Fibroblast of upper back skin (primary cell): ENCODE measurements at places on chromosomes 2 and 18.

- no peak for DNase-seq
These were observed 105.8 kb upstream of the CTAGE1 start for GRCh38 chr18:22523481-22523880.

GRCh38 chr2:241324775-241325174 lies 9.1 kb downstream of the SEPTIN2 start:
- no peak for DNase-seq

DNA sequence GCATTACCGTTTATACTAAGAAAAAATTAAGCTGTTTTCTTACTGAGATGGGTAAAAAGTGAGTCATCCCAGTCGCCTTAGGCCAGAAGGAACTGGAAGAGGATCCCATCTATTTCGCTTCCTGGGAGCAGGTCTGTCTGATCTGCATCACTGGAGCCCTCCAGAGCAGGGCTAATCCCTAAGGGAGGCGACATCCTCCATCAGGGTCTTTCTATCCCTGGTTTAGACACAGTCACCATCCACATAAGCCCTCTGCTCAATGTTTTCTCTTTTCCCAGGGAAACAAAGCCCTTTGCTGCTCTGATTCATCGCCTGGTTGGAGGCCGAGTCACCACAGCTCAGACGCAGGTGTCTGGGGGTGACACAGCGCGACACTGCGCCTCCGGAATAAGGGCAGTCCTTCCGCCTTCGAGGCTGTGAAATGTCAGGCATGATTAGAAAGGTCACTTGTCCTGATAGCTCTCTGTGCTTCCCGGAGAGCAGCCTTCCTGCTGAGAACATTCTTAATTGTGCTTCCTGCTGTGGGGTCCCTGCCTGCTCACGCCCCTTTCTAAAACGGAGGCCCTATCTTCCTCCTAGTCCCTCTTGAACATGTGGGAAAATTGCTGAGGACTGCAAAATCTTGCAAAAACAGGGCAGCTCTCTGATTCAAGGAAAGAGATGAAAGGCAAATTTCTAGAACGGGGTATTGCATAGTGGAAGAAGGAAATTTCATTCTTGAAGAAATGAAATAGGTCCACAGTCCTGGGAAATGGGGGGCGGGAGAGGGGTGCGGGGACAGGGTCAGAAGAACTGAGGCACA lies 56.3 kb downstream of the MARCHF4 start:
- DNase-seq = peak; percentile 51

DNA sequence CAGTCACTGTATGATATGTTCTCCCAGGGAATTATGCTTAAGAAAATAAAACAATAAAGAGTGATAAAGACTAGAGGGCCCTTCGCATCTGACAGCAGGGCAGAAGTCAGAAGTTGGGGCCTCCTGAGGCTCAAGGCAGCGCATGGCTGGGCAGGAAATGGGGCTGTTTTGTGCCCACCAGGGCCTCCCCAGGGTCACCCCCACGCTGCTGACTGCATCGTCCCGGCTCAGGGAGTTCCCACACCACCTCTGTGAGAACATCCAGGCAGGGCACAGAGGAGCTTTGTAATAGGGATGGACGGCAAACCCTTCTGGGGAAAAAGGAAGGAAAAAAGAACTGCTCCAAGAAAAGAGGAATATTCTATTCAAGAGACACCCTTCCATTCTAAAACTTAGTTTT lies 41.2 kb downstream of the PAX3 start:
- DNase-seq = no peak

- no peak for DNase-seq
These were observed 57.1 kb upstream of the CD28 start for GRCh38 chr2:203649176-203649814.

- no peak for DNase-seq
These were observed 98.1 kb downstream of the NFATC1 start for GRCh38 chr18:79493801-79494211.

- no peak for DNase-seq
These were observed 105.1 kb upstream of the PXDN start for GRCh38 chr2:1849450-1849849.

DNA sequence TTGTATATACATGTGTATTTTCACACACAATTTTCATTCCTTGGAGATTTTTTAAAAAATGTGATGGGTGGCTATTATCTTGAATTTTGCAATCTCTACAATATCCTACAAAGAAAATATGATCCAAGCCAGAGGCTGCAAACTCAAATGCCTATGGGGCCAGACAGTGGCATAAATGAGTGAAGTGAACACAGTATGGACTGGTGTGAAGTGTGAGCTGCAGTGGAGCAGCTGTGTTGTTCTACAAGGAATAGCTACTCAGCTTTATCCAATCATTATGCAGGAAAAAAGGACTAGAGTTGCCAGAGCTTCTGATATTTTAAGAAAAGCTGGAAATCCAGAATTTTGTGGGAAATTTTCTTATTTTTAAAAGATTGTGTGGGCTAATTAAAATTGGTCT lies 62.1 kb downstream of the ARHGEF33 start:
- DNase-seq = no peak

DNA sequence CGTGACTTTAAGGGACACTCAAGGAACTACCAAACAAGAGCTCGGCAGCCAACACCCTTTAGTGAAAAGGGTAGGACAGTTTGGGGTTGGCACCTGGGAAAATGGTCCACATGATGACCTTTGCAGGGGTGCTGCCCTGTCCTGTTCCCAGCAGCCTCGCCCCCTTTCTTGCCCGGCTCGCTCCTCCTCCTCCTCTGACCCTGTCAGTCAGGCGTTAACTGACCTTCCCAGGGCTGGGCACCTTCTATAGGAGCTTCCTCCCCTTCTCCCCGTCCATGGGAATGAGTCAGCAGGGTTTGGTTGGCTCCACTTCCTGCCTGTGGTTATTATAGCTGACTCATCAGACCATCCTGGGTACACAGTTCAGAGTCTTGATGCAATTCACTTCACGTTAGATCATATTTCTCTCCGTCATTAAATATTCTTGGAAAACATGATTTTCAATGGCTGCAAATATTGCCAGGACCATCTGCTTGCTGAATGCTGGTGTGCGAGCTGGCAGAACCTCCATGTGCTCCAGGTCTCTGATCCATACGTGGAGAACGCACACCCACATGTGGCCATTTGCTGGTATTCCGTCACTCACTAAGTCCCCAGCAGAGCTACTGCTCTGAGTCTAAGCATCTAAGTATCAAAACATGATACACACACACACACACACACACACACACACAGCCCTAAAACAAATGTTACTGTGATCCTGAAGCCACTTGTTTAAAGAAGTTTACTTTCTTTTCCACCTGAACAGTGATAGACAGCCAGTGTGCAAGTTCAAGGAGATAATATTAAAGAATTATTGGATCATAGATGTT lies 185.0 kb downstream of the ANAPC1 start:
- peak; percentile 99 for DNase-seq

GRCh38 chr2:116061023-116061422 lies 1618.6 kb downstream of the DPP10 start:
- no peak for DNase-seq

- no peak for DNase-seq
These were observed 8.6 kb downstream of the ANKRD62 start for GRCh38 chr18:12102136-12102842.

- DNase-seq = no peak
These were observed 283.3 kb upstream of the THUMPD2 start for GRCh38 chr2:40062381-40062780.

DNA sequence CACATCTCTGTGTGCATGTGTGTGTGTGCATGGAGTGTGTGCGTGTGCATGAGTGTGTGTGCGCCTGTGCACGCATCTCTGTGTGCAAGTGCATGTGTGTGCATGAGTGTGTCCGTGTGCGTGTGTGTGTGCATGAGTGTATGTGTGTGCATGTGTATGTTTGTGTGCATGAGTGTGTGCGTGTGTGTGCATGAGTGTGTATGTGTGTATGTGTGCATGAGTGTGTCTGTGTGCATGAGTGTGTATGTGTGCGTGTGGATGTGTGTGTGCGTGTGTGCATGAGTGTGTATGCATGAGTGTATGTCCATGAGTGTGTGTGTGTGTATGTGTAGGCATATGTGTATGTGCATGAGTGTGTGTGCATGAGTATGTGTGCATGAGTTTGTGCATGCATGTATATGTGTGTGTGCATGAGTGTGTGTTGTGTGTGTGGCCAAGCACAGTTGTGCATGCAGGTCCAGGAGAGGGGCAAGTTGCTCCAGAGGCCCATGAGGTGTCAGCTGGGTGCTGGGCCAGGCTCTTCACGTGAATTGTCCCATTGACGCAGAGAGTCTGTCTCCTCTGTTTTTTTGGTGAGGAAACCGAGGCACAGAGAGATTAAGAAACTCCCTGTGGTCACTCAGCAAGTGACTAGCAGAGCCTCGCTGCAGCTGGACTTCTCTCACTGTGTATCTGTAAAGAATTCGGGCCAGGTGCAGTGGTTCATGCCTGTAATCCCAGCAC lies 75.5 kb downstream of the ASB1 start:
- DNase-seq = no peak

DNA sequence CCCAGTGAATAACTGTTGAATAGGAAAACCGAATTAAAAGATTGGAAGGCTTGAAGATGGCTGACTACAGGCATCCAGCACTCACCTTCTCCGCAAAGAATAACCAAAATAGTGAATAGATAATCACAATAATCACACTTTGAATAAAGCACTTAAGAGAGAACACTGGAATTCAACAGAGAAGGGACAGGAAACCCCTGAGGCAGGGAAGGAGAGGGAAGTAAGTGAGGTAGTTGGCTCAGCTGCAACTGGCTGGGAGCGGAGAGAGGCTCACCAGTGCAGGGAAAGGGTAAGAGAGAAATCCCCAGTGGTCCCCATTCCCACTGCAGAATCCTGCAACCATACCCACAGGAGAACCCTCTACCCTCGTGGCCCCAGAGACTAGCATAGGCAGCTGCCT lies 246.6 kb upstream of the NCKAP5 start:
- DNase-seq = no peak

DNA sequence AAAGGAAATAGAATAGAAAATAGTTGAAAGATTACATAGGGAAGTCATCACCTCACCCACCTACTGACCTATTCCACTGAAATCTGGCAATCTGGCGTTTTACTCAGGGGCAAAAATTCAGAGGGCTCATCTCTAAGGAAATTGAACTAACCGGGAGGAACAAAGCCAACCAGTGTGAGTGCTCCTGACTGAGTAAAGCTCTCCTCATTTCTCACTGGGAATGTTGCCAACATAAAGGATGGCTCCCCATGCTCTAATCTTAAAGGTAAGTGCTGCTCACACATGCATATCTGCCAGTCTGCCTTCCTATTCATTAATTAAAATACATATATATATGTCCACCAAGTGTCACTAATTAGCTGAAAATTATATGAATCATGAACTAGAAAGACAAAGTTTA lies 13.5 kb upstream of the DOK6 start:
- no peak for DNase-seq

GRCh38 chr2:172826522-172826921 lies 90.9 kb downstream of the RAPGEF4 start:
- no peak for DNase-seq

GRCh38 chr2:128643221-128644065 lies 324.8 kb upstream of the HS6ST1 start:
- no peak for DNase-seq

GRCh38 chr2:178478130-178478438 lies 316 bp downstream of the FKBP7 start:
- no peak for DNase-seq

- no peak for DNase-seq
These were observed 57.2 kb upstream of the SPOPL start for GRCh38 chr2:138444411-138444810.

DNA sequence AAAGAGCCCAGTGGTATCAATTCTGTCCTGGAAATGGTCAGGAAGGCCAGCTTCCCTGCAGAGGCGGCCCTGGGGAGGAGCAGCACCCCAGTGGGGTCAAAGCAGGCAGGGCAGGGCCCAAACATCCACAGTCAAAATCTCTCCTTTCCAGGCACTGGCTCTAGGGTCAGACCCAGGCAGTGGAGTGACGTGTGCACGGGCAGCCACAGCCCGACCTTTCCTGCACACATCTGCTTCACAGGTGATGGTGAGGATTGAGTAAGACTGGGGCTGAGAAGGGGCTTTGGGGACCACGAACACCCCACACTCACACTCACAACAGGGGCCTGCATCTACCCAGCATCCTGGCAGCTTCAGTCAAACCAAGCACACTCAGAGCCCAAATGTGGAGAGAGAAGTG lies 97.8 kb upstream of the GLI2 start:
- DNase-seq = no peak

- no peak for DNase-seq
These were observed 1.9 kb downstream of the HTRA2 start for GRCh38 chr2:74531666-74532065.

DNA sequence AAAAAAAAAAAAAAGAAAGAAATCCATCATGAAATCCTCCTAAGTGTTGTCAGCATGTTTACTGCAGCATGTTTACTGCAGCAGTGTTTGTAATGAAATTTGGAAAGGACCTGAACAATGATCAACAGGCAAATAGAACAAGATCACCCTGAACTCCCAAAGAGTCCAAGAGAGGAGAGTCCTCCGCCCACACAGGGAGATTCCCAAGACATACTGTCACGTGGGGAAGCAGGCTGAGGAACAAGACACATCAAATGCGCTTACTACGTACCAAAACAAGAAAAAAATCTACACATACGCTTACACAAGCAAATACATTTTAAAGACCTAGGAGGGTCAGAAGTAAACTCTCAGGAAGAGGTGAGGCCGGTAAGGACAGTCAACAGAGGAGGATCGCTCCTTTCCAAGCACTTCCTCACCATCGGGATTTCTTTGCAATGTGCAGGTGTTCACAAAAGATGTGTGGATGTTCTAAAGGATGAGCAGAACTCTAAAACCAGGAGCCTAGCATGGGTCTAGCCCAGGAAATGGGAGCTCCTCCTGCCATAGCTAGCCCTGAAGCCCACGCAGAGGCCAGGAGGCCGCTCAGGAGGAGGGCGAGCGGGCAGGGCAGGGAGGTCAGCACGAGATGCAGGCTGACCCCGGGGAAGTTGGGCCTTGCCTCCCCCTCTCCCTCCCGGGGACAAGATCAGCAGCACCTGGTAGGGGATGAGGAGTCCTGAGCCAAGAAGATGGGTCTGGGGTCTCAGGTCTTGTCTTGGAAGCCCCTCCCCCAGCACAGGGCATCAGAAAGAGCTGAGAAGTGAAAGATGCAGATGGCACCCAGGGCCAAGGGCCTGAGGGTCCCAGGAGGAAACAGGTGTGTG lies 66.4 kb downstream of the ZNF516 start:
- DNase-seq = no peak
